Effector memory CD4-positive, alpha-beta T cell (primary cell): ENCODE measurements at places on chromosomes 4 and X.

- no peak for DNase-seq
These were observed 85.2 kb downstream of the ANAPC10 start for GRCh38 chr4:145012841-145013240.

DNA sequence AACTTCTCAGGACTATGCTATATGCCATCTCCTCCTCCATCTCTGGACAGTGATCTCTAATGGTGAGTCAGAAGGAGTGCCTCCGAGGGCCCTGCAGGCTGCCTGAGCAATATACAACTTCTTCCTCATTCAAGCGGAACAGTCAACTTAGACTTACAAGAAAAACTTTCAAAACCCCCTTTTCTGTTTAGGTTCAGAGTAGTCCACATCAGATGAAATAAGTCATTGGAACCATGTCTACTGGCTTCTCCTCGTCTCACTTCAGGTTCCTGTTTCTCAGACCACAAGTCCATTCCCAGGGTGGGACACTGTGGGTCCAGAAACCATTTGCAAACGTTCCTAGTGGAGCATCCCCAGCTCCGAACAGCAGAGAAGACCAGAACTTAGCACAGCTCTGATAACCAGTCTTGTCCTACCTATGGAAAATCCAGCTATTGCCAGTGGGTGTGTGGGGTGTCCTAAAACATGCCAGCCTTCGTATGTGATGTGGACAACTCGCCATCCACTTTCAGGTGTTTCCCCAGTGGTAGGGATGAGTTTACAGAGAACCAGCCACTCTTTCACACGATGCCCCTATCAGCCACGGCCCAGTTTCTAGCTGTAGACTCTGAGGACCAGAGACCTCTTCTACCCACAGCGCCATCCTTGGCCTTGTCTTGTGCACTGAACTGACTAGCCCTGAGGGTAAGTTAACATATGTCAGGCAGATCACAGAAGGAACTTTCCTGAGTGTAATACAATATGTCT is 32.7 kb upstream of the NKRF start:
- no peak for DNase-seq

- DNase-seq, result no peak
These were observed 7.1 kb downstream of the OFD1 start for GRCh38 chrX:13741695-13742094.

GRCh38 chrX:46165411-46165810 is 379.8 kb downstream of the ZNF674 start:
- no peak for DNase-seq

DNA sequence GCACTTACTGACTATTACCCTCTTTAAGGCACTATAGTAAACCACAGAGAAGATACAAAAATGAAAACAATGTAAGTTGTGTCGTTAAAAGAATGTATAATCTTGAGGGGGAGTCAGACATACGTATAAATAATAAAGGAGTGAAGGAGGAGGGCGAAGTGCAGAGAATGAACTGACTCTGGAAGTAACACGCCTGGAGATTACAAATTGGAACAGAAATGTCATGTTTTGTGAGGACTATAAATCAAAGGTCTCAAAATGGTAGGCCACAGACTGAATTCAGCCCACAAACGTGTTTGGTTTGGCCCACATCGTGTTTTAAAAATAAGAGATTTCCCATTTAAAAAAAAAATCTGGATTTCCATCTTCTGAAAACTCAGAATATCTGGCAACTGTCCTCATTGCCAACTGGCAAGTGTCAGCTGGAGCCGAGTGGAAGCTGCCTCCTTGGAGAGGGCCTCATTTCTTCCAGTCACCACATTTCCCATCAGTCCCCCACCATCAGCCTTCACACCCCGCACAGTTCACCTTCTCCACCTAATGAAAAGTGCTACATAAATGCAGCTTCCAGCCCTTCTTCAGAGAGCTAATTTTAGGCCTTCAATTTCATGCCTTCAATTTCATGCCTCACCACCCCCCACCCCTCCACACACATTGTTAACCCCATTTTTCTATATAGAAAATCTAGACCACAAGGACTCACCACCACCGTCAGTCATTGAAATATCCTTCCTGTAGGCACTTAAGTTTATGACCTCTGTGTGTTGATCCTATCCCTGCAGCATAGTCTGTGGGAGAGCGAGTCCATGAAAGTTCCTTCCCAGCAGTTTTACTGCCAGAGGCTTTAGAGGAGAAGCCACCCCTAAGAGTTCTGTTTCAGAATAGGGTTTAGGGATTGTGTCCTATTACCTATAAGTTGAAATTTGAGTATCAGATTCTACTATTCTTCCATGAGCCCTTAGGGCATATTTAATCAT is 32.0 kb upstream of the COL25A1 start:
- no peak for DNase-seq

GRCh38 chr4:177737387-177737940 is 295.2 kb upstream of the AGA start:
- DNase-seq, result no peak

- DNase-seq, result no peak
These were observed 306.8 kb upstream of the ANXA10 start for GRCh38 chr4:167785523-167785922.

DNA sequence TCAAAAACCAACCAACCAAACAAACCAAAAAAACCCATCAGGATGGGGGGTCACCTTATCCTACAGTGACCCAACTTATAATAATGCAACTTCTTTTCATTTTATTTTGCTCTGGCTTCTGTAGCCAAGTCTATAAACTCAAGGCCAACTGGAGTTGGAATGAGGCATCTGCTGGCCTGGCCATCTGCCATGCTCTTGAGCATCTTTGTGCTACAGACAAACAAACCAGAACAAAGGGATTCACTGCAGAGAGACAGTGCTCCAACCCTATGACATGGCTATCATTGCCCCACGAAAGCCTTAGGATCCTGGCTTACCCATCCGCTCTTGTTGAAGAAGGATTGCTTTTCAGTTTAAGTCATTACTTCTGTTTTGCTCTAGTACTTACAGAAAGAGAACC is 49.2 kb upstream of the SCRG1 start:
- no peak for DNase-seq

DNA sequence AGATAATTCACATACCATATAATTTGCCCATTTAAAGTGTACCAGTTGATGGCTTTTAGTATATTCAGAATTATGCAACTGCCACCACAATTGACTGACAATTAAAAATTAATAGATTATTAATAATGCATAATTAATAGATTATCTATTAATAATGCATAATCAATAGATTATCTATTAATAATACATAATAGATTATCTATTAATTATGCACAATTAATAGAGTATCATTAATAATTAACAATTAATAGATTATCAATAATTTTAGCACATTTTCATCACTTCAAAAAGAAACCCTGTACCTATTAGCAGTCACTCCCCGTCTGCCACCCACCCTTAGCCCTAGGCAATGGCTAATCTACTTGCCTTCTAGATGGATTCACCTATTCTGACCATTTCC is 108.6 kb upstream of the NR3C2 start:
- DNase-seq, result no peak

DNA sequence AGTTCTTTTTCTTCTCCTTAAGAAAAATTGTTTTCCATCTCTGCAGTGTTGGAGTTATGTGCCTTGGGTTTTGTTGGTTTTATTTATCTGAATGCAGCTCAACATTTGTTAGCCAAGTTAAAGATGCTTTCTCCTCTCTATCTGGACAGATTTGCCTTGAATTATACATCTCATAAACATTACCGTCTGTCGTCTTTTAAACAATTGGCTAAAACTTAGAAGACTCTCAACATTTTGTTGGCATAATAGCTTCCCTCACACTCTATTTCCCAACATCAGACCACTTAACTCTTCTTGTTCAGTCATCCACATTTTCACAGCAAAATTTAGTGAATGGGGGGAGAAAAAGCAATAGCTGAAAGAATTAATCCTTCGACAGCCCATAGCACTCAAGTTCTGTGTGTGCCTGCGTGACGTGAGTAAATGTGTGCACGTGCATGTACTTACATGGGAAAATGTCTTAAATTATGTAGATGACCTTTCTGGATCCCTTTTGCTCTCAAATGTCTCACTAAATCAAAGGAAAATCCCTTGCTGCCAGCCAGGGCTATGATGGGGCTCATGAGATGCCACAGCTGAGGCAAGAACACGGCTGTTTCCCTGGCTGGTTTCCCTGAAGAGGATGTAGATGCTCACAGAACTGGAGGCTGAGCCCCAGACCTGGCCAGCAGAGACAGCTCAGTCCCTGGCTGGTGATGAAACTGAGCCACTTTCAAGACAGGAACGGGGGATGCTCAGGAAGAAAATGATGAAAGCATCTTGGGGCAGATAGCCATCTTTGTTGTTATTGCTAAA is 382.2 kb downstream of the FBXW7 start:
- DNase-seq, result no peak

- no peak for DNase-seq
These were observed 13.6 kb downstream of the ADAMTS3 start for GRCh38 chr4:72555377-72555831.

DNA sequence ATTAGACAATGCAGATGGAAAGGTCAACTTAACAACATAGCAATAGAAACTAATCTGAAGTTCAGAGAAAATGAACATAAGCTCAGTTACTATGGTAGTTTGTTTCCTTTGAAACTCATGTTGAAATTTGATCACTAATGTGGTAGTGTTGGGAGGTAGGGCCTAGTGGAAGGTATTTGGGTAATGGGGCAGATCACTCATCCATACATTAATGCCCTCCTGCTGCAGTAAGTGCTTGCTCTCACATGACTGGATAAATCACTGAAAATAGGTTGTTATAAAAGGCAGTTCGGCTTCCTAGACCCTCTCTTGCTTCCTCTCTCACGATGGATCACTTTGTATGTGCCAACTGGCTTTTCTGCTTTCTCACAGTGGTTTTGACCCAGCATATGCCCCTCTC is 567.4 kb upstream of the GALNT7 start:
- DNase-seq, result no peak

DNA sequence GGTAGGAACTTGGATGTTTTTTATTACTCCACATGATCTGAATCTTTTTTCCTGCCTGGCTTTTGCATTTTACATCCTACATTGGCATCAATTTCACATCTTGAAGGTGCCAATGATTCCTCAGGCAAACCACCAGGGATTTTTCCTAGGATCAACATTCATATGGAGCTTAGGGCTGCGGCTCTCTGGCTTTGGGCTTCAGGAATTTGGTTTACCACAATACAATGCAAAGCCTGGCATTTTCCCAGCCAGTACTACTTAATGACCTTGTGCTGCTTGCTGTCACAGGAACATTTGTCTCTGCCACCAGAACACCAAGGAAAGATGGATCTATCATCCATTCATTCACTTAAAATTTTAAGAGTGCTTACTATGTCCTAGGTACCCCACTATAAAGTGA is 180.7 kb downstream of the PDGFC start:
- DNase-seq, result no peak

DNA sequence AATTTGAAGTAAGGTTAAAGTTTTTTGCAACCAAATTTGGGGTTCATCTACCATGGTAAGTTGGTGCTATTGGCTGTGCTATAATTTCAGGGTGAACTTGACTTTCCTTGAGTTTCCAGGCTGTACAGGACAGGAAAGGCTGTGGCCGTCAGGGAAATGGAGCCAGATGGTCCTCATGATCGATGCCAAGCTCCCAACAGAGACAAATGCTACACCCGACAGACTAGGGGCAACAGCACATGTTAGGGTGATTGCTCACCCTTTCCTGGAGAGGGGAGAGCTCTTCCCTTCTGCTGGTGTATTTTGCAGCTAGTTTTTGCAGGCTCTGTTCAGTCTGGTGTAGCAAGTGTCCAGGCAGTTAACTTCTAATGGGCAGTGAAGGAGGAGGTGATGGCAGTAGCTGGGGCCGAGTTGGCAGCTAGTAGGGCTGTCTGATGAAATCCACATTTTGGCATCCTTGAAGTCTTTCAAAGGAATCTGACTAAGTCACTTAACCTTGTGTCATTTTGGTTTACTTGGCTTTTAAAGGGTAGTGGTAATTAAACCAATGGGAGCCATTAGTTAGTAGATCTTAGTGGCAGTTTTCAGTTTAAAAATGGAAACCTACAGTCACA is 47.8 kb downstream of the GAB1 start:
- no peak for DNase-seq

- DNase-seq, result no peak
These were observed 44.7 kb downstream of the SETD7 start for GRCh38 chr4:139511320-139511719.
